ENCODE measurements at places on chromosomes 16 and 17.

- DNase-seq: no peak
Measured at GRCh38 chr16:23124315-23124714, 24.9 kb downstream of the USP31 start.

DNA sequence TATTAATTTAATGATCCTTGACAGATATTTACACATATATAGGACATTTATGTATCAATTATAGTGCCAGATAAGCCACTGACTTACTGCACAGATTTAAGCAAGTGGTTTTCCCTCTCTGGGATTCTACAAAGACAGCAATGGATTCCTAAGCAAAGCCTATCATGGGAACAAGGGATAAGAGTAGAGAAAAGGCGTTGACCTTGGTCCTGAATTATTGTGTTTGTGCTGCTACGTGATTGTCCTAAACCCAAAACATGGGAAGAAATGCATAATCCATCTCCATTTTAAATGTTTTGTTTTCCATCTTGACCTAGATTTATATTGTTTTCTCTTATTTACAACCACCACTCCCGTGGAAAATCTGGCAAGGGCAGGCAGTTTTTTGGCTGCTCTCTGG is 14.0 kb downstream of the SLFN11 start:
- DNase-seq: no peak

DNA sequence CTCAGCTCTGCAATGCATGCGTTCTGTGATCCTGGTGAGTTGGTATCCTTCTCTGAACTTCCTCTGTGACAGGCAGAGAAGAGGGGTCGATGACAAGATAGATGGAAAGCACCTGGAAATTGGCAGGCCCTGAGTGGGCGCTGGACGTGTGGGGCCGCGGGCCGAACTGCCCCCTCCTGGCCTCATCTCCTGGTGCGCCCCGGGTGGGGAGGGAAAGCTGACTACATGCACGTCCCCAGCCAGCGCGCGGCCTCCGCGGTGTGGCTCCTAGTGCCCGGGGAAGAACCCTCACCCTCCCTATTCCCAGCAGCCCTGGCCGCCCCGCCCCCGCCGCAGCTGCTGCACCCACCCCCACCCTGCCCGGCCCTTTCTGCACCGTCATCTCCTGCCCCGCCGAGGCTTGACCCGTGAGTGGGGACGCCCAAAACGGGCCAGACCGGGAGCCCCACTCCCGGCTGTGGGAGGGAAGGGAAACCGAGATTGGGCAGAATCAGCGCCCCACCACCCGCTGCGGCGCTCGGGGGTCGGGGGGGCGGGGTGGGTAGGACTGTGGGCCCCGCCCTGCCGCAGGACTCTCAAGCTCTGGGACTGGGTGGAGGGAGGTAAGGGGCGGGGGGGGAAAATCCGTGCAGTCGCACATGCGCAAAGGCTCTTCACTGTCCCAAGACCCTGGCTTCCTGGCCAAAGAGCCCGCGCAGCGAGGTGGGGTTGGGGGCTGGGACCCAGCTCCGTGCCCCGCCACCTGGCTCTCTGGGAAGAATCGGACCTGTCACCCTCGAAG is at the start of gene NOL3:
TSS of gene NOL3 (plus strand) at position 371 of the 781 bp plus-strand sequence.
- peak; percentile 38 for DNase-seq

DNA sequence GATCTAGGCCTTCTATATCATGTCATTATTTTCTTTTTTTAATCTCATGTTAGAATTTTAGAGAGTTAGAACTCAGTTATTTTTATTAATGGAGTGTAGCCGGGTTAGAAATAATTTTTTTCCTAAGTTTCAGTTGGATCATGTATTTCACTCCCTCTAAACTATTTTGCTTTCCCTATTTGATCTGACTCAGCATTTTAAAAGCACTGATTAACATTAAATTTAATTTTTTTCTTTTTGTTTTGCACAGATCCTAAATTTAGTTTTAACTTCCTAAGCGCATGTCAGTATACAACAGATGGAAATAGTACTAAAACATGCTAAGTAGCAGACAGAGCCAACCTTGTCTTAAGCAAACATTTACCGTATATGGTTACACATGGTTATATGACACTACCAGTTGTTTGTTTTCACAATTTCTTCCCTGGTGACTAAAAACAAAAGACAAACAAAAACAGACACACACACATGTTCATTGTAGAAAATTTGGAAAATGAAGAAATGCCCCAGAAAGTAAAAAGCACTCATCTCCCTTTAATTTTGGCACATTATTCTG is 33.6 kb upstream of the RAB11FIP4 start:
- no peak for DNase-seq

DNA sequence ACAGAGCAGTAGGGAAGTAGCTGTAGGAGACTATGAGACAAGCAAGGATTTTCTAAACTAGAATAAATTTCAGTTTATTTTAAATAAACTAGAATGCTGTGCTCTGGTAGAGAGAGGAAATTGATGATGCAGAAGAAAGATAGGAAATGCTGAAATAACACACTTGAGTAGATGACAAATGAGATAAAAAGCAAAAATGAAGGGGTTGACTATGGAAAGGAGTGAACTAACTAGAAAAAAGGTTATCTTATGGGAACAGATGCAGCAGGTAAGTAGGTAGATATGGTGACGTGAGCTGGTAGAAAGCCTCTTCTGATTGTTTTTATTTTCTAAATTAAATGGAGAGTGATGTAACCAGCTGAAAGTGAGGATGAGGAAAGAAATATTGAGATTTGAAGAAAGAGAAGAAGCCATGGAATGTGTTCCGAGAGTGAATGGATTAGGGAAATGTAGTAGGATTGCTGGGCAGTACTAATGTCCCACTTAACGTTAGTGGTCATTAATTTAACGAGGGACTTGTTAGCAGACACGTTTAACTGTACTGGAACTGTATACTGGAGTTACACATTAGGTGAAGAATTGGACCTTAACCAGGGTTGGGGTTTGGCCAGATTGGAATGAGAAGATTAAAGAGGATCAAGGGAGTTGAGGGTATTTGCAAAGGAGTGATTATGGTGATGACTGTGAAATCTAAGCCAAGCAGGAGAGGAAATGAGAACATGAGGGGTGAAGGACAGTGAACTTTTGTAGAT is 196.5 kb downstream of the TANC2 start:
- DNase-seq: no peak

GRCh38 chr17:73030995-73031394 is 61.5 kb downstream of the SLC39A11 start:
- no peak for DNase-seq
